Cardiac ventricle fibroblast (primary cell): ENCODE measurements at places on chromosomes 16 and 17. TPM values are rescaled to one million over a fixed set of nuclear protein-coding genes. Genes with fewer than 3 reads are reported as not detected.

The DPEP1 gene
- total RNA-seq, result 0.05 TPM in 1 of 2 replicates, not detected in the other

The PRSS33 gene
- not detected in 2 replicates for total RNA-seq

The ODAD4 gene
- total RNA-seq, result 0.06 and 0.20 TPM in 2 replicates

The TMEM231 gene
- 13.6 and 13.7 TPM in 2 replicates for total RNA-seq

The SNX20 gene
- total RNA-seq, result not detected in 2 replicates
